ENCODE measurements at places on chromosomes 3 and 15.

- no peak for DNase-seq
Measured at GRCh38 chr3:182465301-182466185, 327.8 kb upstream of the ATP11B start.

GRCh38 chr3:181006541-181006940 lies 17.0 kb upstream of the DNAJC19 start:
- DNase-seq = no peak

GRCh38 chr3:172339892-172340291 lies 108.4 kb downstream of the GHSR start:
- no peak for DNase-seq

- no peak for DNase-seq
Measured at GRCh38 chr3:193605876-193606275, 12.9 kb downstream of the OPA1 start.

GRCh38 chr15:66673410-66674322 lies 28.4 kb upstream of the SMAD6 start:
- no peak for DNase-seq

GRCh38 chr3:12345141-12345561 lies 56.3 kb downstream of the PPARG start:
- no peak for DNase-seq

Data from vagina (tissue), 2 donors.